ENCODE measurements at places on chromosomes 16 and 17.
A peak's percentile ranks its signal among the peaks of the same experiment; 100 is the strongest.

GRCh38 chr16:19210968-19211367 is 42.9 kb downstream of the SYT17 start:
- DNase-seq: no peak

DNA sequence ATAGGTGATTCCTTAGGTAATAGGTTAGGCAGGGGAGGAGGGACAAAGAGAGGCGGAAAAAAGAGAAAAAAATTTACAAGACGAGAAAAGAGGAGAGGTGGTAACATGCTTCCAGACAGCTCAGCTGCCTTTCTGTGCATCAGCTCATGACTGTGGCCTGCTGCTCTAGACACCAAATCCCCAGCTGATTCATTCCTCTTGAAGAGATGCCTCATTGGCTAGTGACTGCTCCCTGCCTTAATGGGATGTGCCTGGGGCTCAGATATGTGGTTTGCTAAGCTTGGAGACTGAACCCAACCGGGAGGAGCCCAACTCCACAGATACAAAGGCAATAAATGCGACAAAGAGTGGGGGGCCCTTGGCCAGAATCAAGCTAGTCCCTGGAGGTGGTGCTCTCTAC is 105.9 kb upstream of the FAM20A start:
- no peak for DNase-seq

DNA sequence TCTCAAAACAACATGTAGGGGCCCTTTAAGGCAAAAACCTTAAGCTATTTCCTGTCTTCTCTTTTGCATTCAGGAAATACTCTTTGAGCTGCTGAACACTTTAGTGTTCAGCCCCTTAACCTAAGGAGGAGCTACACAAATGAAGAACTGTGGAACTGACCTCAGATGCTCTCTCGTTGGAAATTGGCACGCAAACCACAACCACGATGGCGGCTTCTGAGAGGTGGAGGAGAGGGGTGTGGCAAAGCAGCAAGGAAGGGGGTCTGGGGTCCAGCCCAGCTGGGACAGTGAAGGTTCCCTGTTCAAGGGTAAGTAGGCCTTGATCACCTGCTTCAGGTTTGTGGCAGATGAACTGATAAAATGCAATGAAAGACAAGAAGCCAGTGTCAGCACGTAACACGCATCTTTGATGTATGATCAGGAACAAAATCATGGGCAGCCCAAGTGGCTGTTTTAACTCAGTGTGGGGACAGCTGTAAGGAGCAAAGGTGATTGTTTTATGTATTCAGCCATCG is 291.6 kb upstream of the TNRC6C start:
- DNase-seq: peak; percentile 36

GRCh38 chr17:72714357-72714966 is 378.0 kb downstream of the SLC39A11 start:
- DNase-seq: no peak

- no peak for DNase-seq
Observed at GRCh38 chr17:77193653-77194052, 52.9 kb downstream of the SEC14L1 start.

GRCh38 chr16:22848451-22848850 is 34.5 kb downstream of the HS3ST2 start:
- DNase-seq: no peak

GRCh38 chr16:75224306-75225082 is 5.7 kb downstream of the CTRB1 start:
- DNase-seq: no peak

DNA sequence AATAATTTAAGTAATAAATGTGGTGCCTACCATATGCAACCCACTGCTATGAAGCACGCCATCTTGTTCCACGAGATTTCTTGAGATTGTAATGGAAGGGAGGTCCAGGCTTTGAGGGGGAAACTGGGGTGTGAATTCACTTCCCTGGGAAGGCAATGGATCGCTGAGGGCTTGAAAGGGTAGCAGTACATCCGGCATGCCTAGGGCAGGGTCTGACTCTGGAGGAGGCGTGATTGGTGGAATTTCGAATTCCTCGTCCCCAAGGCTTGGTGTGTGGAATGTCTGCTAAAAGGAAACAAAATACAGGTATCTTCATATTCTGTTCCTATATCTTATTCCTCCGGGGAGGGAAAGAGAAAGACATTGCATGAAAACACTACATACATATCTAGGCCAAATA is 83.0 kb downstream of the TOX3 start:
- no peak for DNase-seq

DNA sequence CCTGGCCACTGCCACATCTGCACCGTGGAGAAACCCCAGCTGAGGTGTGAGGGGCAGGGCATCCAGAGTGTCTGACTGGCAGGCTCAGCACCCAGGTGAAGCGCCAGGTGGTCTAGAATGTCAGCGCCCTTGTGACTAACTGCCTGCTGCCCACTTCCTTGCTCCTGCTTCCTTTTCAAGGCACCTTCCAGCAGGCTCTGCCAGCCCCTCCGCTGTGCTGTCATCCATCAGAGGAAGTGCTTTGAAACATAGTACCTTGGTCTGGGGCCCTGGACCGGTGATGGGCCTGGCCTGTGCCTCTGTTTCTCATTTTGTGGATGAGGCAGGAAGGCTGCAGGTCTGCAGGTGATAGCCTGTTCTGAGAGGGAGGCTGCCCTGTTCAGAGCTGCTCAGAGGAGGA is 5.5 kb downstream of the SPNS2 start:
- DNase-seq: no peak

GRCh38 chr16:82042144-82042543 is 7.1 kb downstream of the HSD17B2 start:
- no peak for DNase-seq

- DNase-seq: no peak
Observed at GRCh38 chr16:30838876-30839471, 52.0 kb upstream of the ZNF629 start.

- no peak for DNase-seq
Observed at GRCh38 chr16:64864232-64864809, 257.5 kb downstream of the CDH11 start.

- no peak for DNase-seq
Observed at GRCh38 chr17:35912942-35913341, 17.6 kb downstream of the RDM1 start.

- DNase-seq: no peak
Observed at GRCh38 chr16:62829607-62830006, 793.4 kb upstream of the CDH8 start.

- DNase-seq: no peak
Observed at GRCh38 chr16:31356566-31357323, 1.8 kb downstream of the ITGAX start.

- no peak for DNase-seq
Observed at GRCh38 chr16:73713251-73713650, 583.4 kb upstream of the PSMD7 start.

DNA sequence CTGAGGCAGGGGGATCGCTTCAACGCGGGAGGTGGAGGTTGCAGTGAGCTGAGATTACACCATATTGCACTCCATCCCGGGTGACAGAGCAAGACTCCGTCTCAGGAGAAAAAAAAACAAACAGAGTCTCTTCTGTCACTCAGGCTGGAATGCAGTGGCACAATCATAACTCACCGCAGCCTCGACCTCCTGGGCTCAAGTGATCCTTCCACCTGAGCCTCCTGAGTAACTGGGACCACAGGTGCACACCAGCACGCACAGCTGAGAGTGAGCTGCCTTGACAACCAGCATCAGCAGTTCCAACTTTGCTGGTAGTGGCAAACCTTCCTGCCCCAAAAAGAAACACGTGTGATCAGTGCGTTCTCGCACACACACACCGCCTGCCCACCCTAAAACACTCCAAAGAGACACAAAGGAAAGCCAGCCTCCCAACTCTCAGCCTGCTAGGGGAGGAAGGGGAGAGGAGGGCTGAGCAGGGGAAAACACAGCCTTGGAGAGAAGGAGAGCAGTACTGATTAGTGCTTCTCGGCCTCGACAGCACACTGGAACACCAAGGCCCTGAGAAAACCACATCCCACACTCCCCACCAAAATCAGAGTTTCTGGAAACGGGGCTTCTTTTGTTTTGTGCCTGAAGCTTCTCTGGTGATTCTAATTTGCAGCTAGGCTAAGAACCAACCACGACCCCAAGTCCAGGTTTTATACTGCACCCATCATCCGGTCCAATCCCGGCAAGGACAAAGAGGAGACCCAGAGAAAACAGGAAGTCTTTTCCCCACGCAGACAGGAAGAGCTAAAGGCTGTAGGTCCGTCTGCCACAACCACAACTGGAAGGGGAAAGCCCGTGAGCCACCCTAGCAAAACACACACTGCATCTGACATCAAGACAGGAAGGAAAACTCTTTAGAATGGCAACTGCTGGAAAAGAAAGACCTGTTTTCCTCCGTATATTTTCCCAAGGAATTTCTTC is 28.8 kb downstream of the ZCCHC14 start:
- DNase-seq: no peak

GRCh38 chr16:87064731-87065445 is 252.3 kb downstream of the C16orf95 start:
- no peak for DNase-seq

DNA sequence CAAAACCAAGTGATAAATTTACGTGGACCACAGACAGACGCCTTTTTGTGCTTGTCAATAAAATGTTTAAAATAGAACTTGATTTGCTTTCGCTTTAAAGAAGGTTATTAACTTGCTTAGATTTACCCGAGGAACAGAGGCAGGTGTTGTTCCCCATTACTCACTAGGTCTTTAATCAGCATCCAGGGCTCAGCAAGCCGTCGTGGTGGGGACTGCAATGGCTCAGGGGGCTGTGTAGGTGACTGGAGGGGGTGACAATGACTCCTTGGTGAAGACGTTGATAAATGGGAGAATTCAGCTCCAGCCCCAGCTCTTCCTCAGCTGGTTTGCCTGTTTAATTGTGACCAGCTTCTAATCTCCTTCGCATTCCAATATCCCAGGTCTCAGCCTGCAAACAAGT is 231.4 kb downstream of the TMEM114 start:
- DNase-seq: no peak

DNA sequence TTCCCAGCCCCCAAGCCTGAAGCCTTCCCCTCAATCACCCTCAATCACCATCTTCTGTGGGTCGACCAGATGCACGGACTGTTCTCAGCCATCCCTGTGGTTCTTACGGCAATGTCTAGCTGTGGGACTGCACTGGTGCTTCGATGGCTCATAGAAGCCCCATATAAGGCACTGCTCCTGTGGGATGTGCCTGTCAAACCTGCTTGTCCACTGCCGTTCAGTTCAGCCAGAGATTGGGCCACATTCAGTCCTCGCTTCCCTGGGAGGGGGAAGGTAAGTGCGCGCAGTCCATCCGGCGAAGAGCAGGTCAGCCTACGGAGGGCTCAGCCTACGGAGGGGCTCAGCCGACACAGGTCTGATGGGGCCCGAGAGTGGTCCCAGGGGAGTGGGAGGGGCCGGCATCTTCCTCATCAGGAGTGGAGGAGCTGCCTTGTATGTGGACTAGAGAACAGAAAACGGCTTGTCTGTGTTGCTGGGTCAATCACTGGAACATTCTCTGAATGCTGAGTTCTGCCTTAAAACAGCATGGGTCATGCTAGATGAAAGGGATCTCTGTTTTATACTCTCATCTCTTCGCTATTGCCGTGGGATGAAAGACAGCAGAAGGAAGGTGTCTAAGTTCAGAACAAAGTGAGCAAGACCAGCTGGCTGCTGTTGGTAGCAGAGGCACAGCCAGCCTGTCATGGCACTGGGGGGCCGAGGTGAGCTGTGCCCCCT is at the start of gene CARD14:
Gene CARD14 (plus strand): TSS at position 247 of the 717 bp plus-strand sequence. CDS start 11,409 bp downstream, outside the sequence.
- DNase-seq: no peak

DNA sequence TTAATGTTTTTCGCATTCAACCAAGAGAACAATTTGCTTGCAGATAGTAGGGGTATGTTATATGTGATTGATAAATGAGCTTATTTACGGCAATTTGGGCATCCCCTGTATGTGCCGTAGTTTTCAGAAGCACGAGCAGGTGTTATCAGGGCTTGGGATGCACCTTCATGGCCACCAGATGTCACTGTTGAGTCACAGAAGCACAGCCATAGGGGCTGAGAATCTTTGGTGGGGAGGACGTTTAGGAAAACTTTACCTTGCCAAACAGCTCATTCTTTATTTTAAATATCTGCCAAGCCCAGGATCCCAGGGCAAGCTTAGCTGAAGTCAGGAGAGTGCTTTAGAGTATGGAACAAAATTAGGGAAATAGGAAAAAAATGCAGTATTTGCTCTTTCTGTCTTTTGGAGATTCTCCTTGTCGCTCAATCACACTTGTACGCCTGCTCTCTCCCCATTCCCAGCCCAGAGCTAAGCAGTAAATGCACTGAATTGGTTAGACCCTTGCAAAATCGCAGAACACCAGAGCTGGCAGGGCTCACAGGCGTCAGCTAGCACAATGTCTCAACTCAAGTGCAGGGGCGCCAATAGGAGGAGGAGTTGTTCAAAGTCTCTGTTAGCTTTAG is 93.6 kb upstream of the MPHOSPH6 start:
- DNase-seq: peak; percentile 1

GRCh38 chr17:68172461-68172954 is 75.3 kb upstream of the AMZ2 start:
- DNase-seq: peak; percentile 45

- DNase-seq: peak; percentile 64
Observed at GRCh38 chr17:10327640-10328039, 45.2 kb downstream of the MYH13 start.

GRCh38 chr17:39639566-39640458 is 2.9 kb downstream of the STARD3 start:
- DNase-seq: no peak

DNA sequence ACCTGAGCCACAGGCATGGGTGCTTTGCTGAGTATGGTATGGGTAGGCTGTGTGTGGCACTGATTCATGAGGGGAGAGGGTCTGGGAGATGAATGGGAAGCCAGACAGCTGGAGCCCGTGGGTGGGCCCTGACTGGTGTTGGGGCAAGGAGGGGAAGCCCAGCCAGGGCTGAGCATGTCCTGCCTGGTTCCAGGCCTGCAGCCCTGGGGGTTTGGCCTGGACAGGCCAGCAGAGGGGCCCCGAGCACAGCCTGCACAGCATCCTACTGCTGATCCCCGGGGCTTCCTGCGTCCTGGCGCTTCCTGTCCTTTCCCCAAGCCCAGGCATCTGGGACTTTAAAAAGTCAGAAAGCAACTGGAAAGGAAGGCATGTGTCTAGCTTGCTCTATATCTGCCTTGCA is 4.6 kb upstream of the MVD start:
- no peak for DNase-seq

GRCh38 chr16:11620243-11621003 is 33.7 kb upstream of the LITAF start:
- no peak for DNase-seq

- no peak for DNase-seq
Observed at GRCh38 chr16:13873835-13874438, 46.0 kb upstream of the ERCC4 start.

GRCh38 chr17:1422885-1423284 is 22.9 kb upstream of the YWHAE start:
- no peak for DNase-seq

GRCh38 chr16:10738231-10739077 is 5.2 kb upstream of the NUBP1 start:
- peak; percentile 30 for DNase-seq

- DNase-seq: no peak
Observed at GRCh38 chr17:38619937-38620550, 14.3 kb upstream of the SRCIN1 start.

GRCh38 chr17:8041249-8041928 is 2.5 kb downstream of the ALOX15B start:
- no peak for DNase-seq

- no peak for DNase-seq
Observed at GRCh38 chr16:63038397-63039106, 1002.3 kb upstream of the CDH8 start.

Measured in activated CD8-positive, alpha-beta memory T cell treated with anti-CD3 and anti-CD28 coated beads for 48 hours (primary cell).